Stimulated activated CD8-positive, alpha-beta memory T cell treated with anti-CD3 and anti-CD28 coated beads, Interleukin-15, amount 100 ng/mL, for 4 hours (primary cell): ENCODE measurements at places on chromosomes 4 and X.

DNA sequence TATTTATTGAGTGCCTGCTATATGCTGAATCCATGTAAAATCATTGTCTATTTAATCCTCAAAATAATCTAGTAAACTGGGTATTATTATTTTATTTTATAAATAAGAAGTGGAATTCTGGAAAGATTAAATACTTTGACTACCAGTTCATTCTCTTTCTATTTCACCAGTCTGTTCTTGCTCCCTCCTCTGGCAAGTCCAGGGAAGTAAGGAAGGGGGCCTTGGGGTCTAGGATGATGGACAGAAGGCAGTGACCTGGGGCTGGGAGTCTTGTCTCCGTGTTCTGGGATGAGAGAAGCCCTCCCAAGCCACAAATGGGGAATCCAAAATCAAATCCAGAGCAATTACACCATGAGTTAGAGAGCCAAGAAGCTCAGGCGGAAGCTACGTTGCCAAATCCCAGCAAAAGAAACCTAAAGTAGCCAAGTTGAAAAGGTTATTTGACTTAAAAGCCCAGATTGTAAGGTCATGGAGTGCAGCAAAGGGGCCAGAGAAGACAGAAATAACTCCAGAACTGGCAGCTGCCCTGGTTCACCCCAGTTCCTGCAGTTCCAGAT lies 28.3 kb upstream of the PARM1 start:
- DNase-seq: no peak

GRCh38 chr4:130600706-130601105 lies 1504.8 kb downstream of the C4orf33 start:
- DNase-seq: no peak

- DNase-seq: no peak
These were observed 69.5 kb downstream of the PDE5A start for GRCh38 chr4:119559044-119559647.

GRCh38 chrX:22800806-22801205 lies 199.0 kb upstream of the DDX53 start:
- no peak for DNase-seq

- DNase-seq: no peak
These were observed 424.2 kb downstream of the PDGFC start for GRCh38 chr4:156547439-156547838.
